ENCODE measurements at places on chromosomes 16 and 17. TPM values are rescaled to one million over a fixed set of nuclear protein-coding genes. Genes with fewer than 3 reads are reported as not detected.
A peak's percentile ranks its signal among the peaks of the same experiment; 100 is the strongest.

Gene SOX8
- 1.2 TPM for total RNA-seq

Gene TMC7
- not detected for total RNA-seq

DNA sequence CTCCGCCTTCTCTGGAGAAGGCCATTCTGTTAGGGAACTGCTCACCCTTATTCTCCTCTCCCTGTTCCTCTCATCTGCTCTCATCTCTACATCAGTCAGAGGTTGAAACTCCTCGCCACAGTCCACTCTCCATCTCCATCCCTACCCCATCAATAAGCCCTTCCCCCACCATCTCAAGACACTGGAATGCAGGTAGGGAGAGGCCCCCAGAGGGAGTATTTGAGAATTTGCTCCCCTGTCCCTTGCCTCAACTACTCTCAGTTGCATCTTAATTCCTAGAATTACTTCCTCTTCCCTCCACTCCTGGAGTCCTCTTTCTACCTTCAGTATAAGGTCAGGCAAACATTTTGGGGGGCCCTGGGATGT is 2.0 kb upstream of the AATF start:
- H3K27ac ChIP-seq = no peak overlapping the region
- H3K36me3 ChIP-seq = peaks cover 10% of the 10 kb centered on the region
- DNase-seq = no peak
- H3K27me3 ChIP-seq = no peaks in the 10 kb centered on the region

Gene HEXIM1
- 48.9 TPM for total RNA-seq

- no peaks in the 10 kb centered on the region for H3K27me3 ChIP-seq
- no peaks in the 10 kb centered on the region for H3K36me3 ChIP-seq
- DNase-seq = no peak
- H3K27ac ChIP-seq = no peak overlapping the region
Observed at GRCh38 chr17:17342242-17342945, 39.2 kb downstream of the NT5M start.

GRCh38 chr17:49365667-49366066 is 3.6 kb upstream of the ZNF652 start:
- no peak overlapping the region for H3K4me3 ChIP-seq
- H3K27ac ChIP-seq = no peak overlapping the region
- DNase-seq = peak; percentile 36
- no peaks in the 10 kb centered on the region for H3K27me3 ChIP-seq

GRCh38 chr16:66918803-66919568 is at the start of gene CDH16:
CDH16 (minus strand) TSS chr16:66918885; CDS start chr16:66918065, 820 bp downstream.
- no peak within 1 kb of the TSS for H3K4me3 ChIP-seq
- H3K27ac ChIP-seq = no peak within 1 kb of the TSS
- H3K4me1 ChIP-seq = no peaks in the 10 kb centered on the region
- peaks cover 9% of the 10 kb centered on the region for H3K27me3 ChIP-seq
- no peaks in the 10 kb centered on the region for H3K36me3 ChIP-seq

DNA sequence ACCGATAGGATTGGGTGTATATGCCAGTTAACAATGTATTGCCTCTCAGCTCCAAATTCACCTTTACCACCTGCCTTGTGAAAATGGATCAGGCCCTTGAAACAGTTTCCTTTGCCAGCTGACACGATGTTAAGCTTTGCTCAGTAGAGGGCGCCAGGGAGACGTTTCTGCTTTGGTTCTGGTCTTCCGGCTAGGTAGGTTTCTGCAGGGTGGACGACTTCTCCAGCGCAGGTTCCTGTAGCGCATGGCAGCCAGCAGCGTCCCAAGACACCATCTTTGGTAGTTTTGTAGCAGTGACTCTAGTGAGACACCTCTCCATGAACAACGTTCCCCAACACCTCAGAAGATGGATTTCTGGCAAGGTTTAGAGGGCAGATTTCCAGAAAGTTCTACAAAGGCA is 24.0 kb downstream of the SYCE1L start:
- H3K27me3 ChIP-seq = no peaks in the 10 kb centered on the region
- H3K27ac ChIP-seq = no peak overlapping the region
- H3K4me3 ChIP-seq = no peak overlapping the region
- peak; percentile 24 for DNase-seq

- no peak for DNase-seq
- no peaks in the 10 kb centered on the region for H3K4me1 ChIP-seq
- H3K27ac ChIP-seq = no peak overlapping the region
- no peaks in the 10 kb centered on the region for H3K36me3 ChIP-seq
Observed at GRCh38 chr16:31025339-31025738, 8.0 kb upstream of the STX4 start.

- no peaks in the 10 kb centered on the region for H3K4me1 ChIP-seq
- no peak overlapping the region for H3K4me3 ChIP-seq
- no peaks in the 10 kb centered on the region for H3K27me3 ChIP-seq
- H3K27ac ChIP-seq = no peak overlapping the region
Observed at GRCh38 chr17:5902181-5903140, 167.7 kb upstream of the WSCD1 start.

DNA sequence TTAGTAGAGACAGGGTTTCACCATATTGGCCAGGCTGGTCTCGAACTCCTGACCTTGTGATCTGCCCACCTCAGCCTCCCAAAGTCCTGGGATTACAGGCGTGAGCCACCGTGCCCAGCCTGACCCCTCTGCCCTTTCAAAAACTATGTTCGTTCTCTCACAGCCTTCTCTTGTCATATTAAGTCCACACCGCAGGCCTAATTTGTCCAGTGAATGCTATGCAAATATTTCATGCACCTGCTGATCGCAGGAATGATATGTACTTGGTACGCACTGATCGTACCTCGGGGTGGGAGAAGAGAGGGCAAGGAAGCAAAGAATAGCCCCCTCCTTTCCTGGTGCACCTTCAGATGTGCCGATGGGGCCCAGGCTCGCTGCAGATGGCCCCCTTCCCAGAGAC is 3.0 kb upstream of the BIRC5 start:
- DNase-seq = no peak
- H3K36me3 ChIP-seq = no peaks in the 10 kb centered on the region
- peaks cover 4% of the 10 kb centered on the region for H3K4me1 ChIP-seq
- no peaks in the 10 kb centered on the region for H3K27me3 ChIP-seq
- no peak overlapping the region for H3K27ac ChIP-seq
- no peak overlapping the region for H3K4me3 ChIP-seq

DNA sequence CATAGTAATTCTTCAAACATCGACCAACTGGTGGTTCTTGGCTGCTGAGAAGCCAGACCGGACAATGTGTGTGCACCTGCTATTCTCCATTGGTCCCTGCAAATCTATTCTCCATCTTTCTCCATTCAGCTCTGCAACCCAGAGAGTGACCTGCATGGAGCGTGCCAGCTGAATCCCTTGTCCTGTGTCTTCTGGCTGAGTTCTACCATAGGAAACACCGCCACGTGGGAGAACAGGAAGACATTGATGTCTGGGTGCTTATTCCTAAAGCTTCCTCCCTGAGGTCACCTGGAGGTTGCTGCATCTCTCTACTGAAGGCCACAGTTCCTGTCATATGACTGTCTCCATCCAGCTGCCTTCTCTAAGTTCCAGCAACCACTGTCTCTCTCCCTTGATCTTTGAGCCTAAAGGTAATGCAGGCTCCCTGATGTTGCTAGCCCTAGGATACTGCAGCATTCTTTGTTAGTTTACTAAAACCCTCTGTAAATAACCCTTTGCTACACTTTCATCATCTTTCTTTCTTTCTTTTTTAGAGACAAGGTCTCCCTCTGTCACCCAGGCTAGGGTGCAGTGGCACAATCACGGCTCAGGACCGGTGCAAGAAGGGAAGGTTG is 10.6 kb upstream of the SMG1 start:
- no peaks in the 10 kb centered on the region for H3K4me1 ChIP-seq
- H3K36me3 ChIP-seq = no peaks in the 10 kb centered on the region
- no peaks in the 10 kb centered on the region for H3K27me3 ChIP-seq

DNA sequence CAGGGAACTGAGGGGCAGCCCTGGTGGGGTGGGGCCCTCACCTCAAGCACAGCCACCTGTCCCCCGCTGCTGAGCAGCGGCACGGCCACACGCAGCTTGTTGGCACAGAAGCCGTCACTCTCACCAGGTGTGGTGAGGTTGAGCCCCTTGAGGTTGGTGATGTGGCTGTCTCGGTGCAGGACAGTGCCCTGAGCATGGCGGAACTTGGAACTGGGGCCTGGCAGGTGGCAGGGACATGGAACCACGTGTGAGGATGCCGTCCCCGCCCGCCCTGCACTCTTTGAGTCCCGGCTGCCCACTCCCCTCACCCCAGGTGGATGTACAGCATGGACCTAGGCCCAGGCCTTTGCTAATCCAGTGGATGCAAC is 9.7 kb upstream of the VASN start:
- no peak overlapping the region for H3K27ac ChIP-seq
- DNase-seq = no peak

- peaks cover 6% of the 10 kb centered on the region for H3K36me3 ChIP-seq
- DNase-seq = no peak
- H3K4me3 ChIP-seq = no peak overlapping the region
Observed at GRCh38 chr16:20867585-20867984, 32.6 kb downstream of the DCUN1D3 start.

DNA sequence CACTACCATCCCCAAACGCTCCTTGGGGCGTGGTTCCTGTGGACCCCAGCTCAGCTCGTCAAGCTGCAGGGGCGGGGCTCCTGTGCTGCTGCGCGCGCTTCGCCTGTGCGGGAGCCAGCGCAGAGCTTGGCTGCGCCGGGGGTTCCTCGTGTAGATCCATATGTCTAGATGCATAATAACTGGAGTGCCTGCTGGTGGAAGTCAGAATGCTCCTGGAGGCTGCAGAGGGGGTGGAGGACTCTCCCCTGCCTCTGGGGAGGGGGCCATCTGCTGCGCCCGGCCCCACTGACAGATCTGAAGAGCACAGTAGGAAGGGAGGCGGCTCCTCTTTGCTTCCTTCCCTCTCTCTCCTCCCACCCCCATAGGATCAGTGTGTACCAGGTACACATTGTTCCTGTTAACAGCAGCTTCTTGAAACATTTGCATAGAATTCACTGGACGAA is 4.6 kb downstream of the RASD1 start:
- H3K4me3 ChIP-seq = no peak overlapping the region
- peaks cover 26% of the 10 kb centered on the region for H3K36me3 ChIP-seq
- H3K27ac ChIP-seq = no peak overlapping the region
- DNase-seq = no peak
- peaks cover 11% of the 10 kb centered on the region for H3K27me3 ChIP-seq
- H3K4me1 ChIP-seq = peaks cover 17% of the 10 kb centered on the region

All from B cell (primary cell).